ENCODE measurements at places on chromosomes 12 and 14.

GRCh38 chr12:68176257-68176656 is 16.7 kb upstream of the IFNG start:
- no peak for DNase-seq

DNA sequence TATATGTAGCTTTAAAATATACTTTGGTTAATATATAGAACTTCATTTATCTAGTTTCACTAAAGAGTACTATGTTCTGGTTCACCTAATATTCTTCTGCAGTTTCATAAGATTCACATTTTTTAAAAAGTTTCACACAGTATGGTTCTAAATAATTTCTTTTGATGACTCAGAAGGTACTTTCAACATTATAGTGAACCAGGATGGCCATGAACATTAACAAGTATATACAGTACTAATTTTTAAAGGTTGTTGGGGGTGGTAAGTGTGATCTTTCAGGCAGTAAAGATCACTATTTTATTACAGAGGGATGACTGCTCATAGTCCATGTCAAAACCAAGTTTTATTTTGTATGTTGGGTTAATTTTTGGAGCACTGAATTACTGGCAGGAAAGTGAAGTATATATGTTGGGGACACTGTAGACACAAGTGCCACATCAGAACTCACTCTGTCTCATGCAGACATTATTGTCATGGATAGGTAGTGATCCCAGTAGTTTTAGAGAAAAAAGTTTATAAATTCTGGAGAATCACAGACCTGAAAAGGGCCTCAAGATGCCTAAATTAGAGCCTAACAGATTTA is 60.0 kb downstream of the DCAF5 start:
- no peak for DNase-seq

DNA sequence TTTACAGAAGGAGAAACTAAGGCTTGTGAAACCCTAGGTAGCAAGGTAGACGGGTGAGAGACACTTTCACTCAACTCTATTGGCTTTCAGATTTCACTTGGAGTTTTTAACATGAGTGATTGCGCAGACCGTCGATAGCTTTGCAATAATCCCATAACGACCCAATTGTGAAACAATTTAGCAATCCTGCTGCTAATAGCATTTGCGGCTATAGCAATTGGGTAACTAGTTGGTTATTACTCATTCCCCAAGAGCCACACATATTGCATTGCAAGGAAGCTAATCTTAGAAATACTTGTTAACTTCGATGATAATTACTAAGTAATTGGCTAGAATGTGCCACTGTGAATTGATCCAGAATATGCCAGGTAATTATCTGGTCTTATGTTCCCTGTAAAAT is 159.9 kb upstream of the NOS1 start:
- no peak for DNase-seq

- DNase-seq, result no peak
Observed at GRCh38 chr14:70804556-70805162, 4.7 kb downstream of the MAP3K9 start.

DNA sequence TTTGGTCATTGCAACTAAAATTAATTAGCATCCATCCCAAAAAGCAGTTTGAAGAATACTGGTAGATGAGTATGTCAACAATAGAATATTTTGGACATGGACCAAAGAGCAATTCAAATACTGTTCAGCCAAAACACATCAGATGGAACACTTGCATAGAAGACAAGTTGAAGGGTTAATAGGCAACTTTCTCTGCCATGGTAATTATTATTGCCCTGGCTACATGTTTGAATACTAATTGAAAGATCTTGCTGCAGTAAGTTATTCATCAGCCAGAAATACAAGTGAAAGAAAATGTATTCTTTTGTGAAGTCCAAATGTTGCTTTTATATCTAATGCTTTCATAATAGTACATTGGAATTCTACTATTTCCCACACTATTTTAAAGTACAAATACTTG is 10.1 kb downstream of the ANO6 start:
- DNase-seq, result no peak
